Activated T-cell treated with anti-CD3 and anti-CD28 coated beads, Interleukin-2, amount 50 U/mL, for 72 hours (primary cell): ENCODE measurements at places on chromosomes 2 and 18. TPM values are rescaled to one million over a fixed set of nuclear protein-coding genes. Genes with fewer than 3 reads are reported as not detected.

SLC19A3 gene
- total RNA-seq, result not detected

HOXD13 gene
- not detected for total RNA-seq

CXCR1 gene
- not detected for total RNA-seq

- DNase-seq, result no peak
Observed at GRCh38 chr2:233201258-233202013, 50.0 kb upstream of the ATG16L1 start.

GRCh38 chr2:173037245-173038120 is 38.2 kb upstream of the MAP3K20 start:
- DNase-seq, result no peak

DNA sequence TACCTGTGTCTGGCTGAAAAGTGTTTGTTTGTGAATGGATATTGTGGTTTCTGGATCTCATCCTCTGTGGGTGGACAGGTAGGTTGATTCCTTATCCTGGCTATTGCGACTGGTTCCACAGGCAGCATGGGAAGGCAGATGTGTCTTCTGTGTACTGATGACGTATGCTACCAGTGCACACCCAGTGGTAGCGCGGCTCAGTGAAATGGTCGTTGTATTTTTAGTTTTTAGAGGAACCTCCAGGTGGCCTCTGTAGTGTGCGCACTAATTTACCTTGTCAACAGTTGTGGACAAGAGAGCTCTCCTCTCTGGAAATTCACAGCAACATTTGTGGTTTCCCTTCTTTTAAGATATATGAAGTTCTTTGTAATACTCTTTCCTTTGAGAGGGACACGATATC is 52.5 kb downstream of the CCDC74A start:
- no peak for DNase-seq
